ENCODE measurements at places on chromosomes 3 and 15.

DNA sequence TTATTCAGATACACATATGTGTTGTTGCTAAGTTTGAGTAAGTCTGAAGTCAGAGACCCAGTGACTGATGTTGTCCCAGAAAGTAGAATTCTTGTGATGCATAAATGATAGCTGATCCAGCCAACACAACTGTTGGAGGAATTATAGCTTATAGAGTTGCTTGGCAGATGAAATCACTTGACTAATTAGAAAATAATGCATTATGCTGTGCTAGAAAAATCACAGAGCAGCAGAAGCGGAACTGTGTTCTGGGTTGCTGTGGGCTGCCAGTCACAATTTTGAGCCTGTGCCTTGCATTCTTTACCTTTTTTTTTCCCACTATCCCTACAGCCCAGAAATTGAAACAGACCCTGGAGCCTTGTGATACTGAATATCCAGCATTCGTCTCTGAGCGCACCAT is 90.0 kb upstream of the LRTM1 start:
- no peak for ATAC-seq

- ATAC-seq: no peak
Measured at GRCh38 chr3:151315136-151315535, 1.5 kb downstream of the GPR87 start.

DNA sequence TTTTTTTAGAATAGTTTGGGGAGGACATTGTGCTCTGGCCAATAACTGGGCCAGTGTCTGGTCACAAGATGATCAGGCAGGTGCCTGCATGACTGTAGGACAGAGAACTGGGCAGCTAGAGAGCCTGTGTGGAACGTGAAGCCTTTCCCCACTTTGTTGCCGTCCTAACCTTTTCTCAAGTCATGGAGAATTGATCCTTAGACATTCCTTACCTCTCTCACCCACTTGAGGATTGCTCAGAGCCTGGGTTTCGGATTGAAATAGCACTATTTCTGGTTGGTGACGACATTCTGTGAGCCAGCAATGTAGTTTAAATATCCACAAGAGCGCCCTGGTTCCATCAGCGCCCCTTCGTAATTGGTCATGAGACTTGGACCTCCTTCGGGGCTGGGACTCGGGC is 138.4 kb downstream of the IGF1R start:
- no peak for ATAC-seq

DNA sequence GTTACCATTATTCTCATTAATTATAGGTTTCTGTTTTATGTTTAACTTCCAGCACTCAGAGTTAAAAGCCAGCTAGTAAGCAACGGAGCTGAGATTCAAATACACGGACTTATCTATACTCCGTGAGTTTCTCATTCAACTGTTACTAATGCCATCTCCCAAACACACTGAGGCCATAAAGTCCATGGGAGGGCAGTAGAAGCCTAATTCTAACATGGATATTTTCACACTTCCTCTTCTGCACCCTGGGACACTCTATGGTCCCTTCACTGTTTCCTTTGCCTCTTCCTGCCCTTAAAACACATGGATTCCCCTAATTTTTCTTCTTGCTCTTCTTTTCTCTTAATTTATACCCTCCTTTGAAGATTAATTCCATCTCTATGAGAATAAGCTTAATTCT is 245.0 kb downstream of the KLF13 start:
- ATAC-seq: no peak

All from esophagus mucosa (tissue), 1 donor.